ENCODE measurements at places on chromosomes 5 and 9. TPM values are rescaled to one million over a fixed set of nuclear protein-coding genes. Genes with fewer than 3 reads are reported as not detected.

DCTN3 gene
- 165 TPM for total RNA-seq

GABRG2 gene
- not detected for total RNA-seq

DNA sequence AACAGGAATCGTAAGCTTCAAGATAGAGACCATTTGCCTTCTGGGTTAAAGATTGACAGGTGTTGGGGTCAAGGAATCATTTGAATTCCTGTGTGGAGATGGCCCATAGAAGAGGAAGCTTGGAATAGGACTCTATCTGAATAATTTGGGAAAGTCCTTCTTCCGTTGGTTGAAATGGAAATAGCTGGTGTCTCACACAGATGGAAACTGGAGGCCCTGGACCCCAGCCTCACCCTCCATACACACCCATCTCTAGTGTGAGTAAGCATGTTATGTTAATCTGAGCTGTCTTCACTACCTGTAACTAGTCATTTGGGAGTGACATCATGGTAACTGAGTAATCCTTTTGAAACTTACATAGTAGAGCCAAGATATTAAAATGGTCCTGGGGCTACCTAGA is 184.4 kb downstream of the CD180 start:
- H3K36me3 ChIP-seq: no peaks in the 10 kb centered on the region
- no peak for DNase-seq
- peak overlapping the region; percentile 86 for H3K27ac ChIP-seq
- H3K27me3 ChIP-seq: peaks cover under 1% of the 10 kb centered on the region
- H3K4me3 ChIP-seq: 0 out of 2 replicates have a peak overlapping the region, but pooled peaks have one; percentile 6

DNA sequence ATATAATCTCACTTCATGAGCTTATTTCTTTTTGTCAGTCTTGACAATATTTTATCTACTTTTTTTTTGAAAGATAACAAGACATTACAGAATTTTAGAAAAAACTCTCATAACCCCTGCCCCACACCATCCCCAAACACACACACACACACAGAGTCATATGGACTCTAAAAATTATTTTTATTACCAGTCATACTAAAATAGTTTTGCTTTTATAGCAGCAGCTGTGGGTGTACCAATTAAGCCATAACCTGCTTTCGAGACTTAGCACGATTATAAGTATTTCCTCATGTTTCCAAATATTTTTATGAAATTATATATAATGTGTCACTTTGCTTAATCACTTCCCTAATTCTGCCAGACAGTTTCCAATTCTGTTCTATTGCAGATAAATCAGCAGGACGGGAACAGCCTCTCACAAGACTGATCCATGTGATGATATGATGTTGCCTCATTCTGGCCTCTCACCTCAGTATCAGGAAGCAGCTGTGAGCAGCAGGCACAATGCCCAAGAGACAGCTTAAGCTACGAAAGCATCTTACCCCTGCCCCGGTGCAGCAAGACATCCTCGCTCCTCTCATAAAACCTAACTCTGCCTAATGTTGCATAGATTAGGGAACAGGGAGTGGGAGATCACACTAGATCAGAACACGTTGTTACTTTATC is 7.0 kb downstream of the PDCL start:
- H3K27me3 ChIP-seq: no peaks in the 10 kb centered on the region
- no peak overlapping the region for H3K27ac ChIP-seq
- DNase-seq: no peak
- H3K36me3 ChIP-seq: peaks cover 17% of the 10 kb centered on the region
- no peak overlapping the region for H3K4me3 ChIP-seq
- H3K4me1 ChIP-seq: peaks cover 33% of the 10 kb centered on the region

DNA sequence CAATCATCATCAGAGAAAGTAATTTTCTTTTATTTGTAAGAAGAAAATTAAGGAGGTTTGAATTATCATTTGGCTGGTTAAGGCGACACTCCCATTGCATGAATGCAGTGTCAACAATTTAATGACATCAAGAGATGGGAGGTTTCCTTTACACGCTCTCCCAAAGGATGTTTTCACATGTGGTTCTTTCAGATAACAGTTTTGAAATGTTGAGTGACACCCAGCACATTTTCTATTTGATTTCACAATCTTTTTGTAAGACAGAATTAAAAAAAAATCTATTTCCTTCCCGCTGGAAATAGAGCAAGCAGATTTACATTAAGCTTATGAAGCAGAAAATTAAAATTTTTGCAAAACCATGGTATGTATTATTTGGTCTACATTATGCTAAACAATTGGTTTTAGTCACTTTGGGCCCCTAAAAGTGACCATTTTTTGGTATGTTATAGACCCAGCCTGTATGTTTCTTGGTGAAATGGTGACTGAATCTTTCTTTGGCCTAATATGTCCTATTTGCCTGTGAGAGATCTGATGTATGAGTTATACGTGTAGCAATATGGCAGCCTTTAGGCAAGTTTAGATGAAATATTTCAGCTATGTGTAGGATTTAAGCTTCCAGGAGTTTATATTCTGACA is 18.9 kb upstream of the ANKRD55 start:
- peaks cover 11% of the 10 kb centered on the region for H3K4me1 ChIP-seq
- H3K36me3 ChIP-seq: peaks cover 9% of the 10 kb centered on the region
- H3K4me3 ChIP-seq: no peak overlapping the region
- no peak overlapping the region for H3K27ac ChIP-seq

GRCh38 chr9:78363221-78363620 is 66.3 kb downstream of the PSAT1 start:
- H3K27me3 ChIP-seq: no peaks in the 10 kb centered on the region
- peak overlapping the region; percentile 12 for H3K4me3 ChIP-seq
- peak; percentile 78 for DNase-seq

GRCh38 chr9:112493393-112494137 is 6.9 kb downstream of the KIAA1958 start:
- H3K4me3 ChIP-seq: no peak overlapping the region
- H3K27ac ChIP-seq: peak overlapping the region; percentile 1
- DNase-seq: no peak
- H3K4me1 ChIP-seq: peaks cover 80% of the 10 kb centered on the region

- no peak for DNase-seq
- H3K27ac ChIP-seq: no peak overlapping the region
- no peak overlapping the region for H3K4me3 ChIP-seq
- H3K36me3 ChIP-seq: no peaks in the 10 kb centered on the region
Observed at GRCh38 chr5:52107210-52107905, 680.4 kb upstream of the ITGA1 start.

RPS14 gene
- 1,970 TPM for total RNA-seq

UBTD2 gene
- total RNA-seq: 15.2 TPM

GRCh38 chr9:85067792-85068191 is 398.3 kb downstream of the NTRK2 start:
- no peak overlapping the region for H3K27ac ChIP-seq
- H3K36me3 ChIP-seq: no peaks in the 10 kb centered on the region
- no peak for DNase-seq
- H3K4me3 ChIP-seq: no peak overlapping the region
- no peaks in the 10 kb centered on the region for H3K27me3 ChIP-seq

TAF11L13 gene
- not detected for total RNA-seq

- H3K4me1 ChIP-seq: peaks cover 51% of the 10 kb centered on the region
- DNase-seq: no peak
- peak overlapping the region; percentile 50 for H3K27ac ChIP-seq
- peaks cover 3% of the 10 kb centered on the region for H3K27me3 ChIP-seq
- H3K36me3 ChIP-seq: no peaks in the 10 kb centered on the region
Observed at GRCh38 chr5:95027151-95027721, 257.7 kb downstream of the MCTP1 start.

ELAVL2 gene
- not detected for total RNA-seq

TMEFF1 gene
- 1.3 TPM for total RNA-seq

DNA sequence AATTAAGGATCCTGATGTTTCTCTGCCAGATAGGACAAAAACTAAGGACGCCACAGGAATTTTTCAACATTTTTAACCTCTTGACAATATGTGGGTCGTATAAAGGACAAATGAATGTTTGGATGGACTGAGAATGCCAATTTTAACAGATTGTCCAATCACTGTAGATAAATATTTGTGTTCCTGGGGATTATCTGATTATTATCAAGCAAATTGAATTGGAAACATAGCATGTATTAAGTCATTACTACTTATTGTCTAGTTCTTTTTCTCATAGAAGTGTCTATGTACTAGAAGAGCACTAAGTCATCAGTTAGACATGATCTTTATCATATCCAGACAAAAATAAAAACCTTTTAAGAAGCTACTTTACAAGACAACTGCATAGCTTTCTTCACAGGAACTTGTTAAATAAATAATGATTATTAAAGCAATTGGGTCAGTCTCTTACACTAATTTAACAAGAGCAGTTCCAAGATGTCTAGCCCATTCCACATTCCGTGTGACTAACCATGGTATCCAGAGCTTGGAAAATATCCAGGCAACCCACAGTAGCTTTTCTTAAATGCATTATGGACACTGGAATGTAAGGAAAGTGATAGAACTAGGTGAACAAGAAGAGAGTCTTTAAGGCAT is 127.5 kb upstream of the CDKN2B start:
- H3K4me1 ChIP-seq: peaks cover 30% of the 10 kb centered on the region
- H3K4me3 ChIP-seq: no peak overlapping the region
- peak; percentile 88 for DNase-seq
- no peaks in the 10 kb centered on the region for H3K36me3 ChIP-seq
- peak overlapping the region; percentile 27 for H3K27ac ChIP-seq
- H3K27me3 ChIP-seq: peaks cover 2% of the 10 kb centered on the region

GMCL2 gene
- total RNA-seq: not detected

- no peak overlapping the region for H3K27ac ChIP-seq
- H3K4me3 ChIP-seq: no peak overlapping the region
- peaks cover 22% of the 10 kb centered on the region for H3K4me1 ChIP-seq
- H3K36me3 ChIP-seq: peaks cover 4% of the 10 kb centered on the region
- H3K27me3 ChIP-seq: no peaks in the 10 kb centered on the region
- no peak for DNase-seq
Observed at GRCh38 chr9:123007269-123007668, 26.2 kb upstream of the GPR21 start.

DNA sequence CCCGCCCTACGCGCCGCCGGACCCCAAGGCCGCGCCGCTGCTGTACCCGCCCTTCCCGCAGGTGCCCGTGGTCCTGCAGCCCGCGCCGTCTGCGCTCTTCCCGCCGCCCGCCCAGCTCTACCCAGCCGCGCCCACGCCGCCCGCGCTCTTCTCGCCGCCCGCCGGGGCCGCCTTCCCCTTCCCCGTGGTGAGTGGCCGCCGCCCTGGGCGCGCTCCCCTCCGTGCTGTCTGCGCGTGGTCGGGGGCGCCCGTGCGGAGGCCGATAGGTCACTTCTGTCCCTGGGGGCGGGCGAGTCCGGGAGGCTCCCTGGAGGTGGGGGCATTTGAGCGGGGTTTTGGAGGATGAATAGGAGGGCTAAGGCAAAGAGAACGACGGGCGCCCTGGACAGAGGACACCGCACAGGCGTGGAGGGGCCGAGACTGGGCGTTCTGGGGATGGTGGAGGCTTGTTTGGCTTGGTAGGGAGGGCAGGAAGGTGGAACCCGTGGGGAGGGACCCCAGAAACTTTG is 9.6 kb downstream of the PRRT1B start:
- peaks cover 16% of the 10 kb centered on the region for H3K27me3 ChIP-seq
- H3K4me3 ChIP-seq: no peak overlapping the region
- no peak for DNase-seq
- no peak overlapping the region for H3K27ac ChIP-seq
- H3K36me3 ChIP-seq: peaks cover 3% of the 10 kb centered on the region

ZNF462 gene
- total RNA-seq: 12.7 TPM

DNA sequence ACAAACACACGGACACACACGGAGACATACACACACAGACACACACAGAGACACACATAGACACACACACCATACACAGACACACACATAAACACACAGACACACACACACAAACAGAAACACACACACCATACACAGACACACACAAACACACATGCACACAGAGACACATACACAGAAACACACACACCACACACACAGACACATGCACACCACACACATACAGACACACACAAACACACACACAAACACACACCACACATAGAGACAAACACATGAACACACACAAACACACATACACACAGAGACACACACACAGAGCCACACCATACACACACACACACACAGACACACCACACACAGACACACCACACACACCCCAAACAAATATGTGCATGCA is 152.7 kb upstream of the FOXD4L5 start:
- no peaks in the 10 kb centered on the region for H3K4me1 ChIP-seq
- H3K36me3 ChIP-seq: peaks cover 8% of the 10 kb centered on the region
- H3K27me3 ChIP-seq: peaks cover 2% of the 10 kb centered on the region
- H3K4me3 ChIP-seq: no peak overlapping the region
- no peak for DNase-seq

SLC2A6 gene
- total RNA-seq: 11.6 TPM

DNA sequence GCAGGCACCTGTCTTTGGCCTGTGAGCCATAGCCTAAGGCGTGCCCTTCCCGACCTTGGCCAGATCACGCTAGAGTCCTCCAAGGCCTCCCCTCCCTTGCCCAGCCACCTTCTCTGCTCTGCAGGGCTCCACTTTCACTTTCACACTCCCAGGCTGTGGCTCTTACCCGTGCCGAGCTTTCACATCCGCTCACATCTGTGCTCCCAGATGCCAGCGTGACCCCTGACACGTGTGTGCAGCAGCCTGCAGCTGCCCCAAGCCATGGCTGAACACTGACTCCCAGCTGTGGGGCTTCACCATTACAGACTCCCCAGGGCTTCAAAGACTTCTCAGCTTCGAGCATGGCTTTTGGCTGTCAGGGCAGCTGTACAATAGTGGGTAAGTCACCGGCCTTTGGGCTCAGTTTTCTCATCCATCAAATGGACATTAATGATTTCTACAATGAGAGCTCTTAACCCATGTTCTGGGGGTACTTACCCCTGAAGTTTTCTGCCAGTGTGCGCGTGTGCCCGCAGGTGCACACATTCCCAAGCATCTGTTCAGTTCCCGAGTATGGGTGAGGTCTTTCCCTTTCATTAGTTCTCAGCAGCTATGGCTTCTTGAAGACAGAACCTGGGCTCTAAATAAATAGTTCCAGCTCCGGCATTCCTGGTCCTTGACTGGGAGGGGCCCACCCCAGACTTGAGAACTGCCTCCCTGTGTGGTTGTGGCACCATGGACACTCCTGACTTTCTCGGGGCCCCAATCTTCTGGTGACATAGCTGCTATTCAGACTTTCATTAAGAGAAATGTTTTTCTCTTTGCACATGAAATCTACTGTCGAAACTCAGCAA is 118.6 kb downstream of the RGS3 start:
- H3K4me3 ChIP-seq: peak overlapping the region; percentile 83
- peaks cover 60% of the 10 kb centered on the region for H3K4me1 ChIP-seq
- H3K27ac ChIP-seq: peak overlapping the region; percentile 64
- DNase-seq: peak; percentile 34

DNA sequence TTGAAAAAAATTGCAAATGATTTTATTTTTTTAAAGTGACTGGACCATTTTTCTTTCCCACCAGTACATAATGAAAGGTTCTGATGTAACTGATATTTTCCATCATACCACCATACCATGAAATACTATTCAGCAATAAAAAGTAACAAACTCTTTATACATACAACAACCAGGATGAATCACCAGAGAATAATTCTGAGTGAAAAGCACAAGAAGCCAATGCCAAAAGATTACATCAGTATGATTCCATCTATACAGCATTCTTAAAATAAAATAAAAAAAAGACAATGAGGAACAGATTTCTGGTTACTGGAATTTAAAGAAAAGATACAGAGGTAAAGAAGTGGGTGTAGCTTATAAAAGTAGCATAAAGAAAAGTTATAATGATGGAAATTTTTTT is 423.7 kb upstream of the ST8SIA4 start:
- no peaks in the 10 kb centered on the region for H3K4me1 ChIP-seq
- H3K27me3 ChIP-seq: no peaks in the 10 kb centered on the region
- no peaks in the 10 kb centered on the region for H3K36me3 ChIP-seq
- no peak overlapping the region for H3K27ac ChIP-seq
- no peak overlapping the region for H3K4me3 ChIP-seq
- no peak for DNase-seq

GRCh38 chr9:69411931-69412740 is 87.1 kb downstream of the ENTREP1 start:
- no peak overlapping the region for H3K27ac ChIP-seq
- peaks cover 18% of the 10 kb centered on the region for H3K27me3 ChIP-seq
- peak overlapping the region; percentile 58 for H3K4me3 ChIP-seq
- no peak for DNase-seq
- no peaks in the 10 kb centered on the region for H3K36me3 ChIP-seq

Measured in HFFc6 (cell line).